ENCODE measurements at places on chromosomes 2 and 18. TPM values are rescaled to one million over a fixed set of nuclear protein-coding genes. Genes with fewer than 3 reads are reported as not detected.

Gene ALKAL2
- not detected for polyA plus RNA-seq

Gene INO80D
- polyA plus RNA-seq = 3.4 TPM

Gene FAM161A
- 1.4 TPM for polyA plus RNA-seq

Gene SERPINB13
- polyA plus RNA-seq = not detected

Gene FAP
- polyA plus RNA-seq = 200 TPM

Gene ZBTB7C
- not detected for polyA plus RNA-seq

Gene FKBP1B
- polyA plus RNA-seq = 7.0 TPM

Gene GYPC
- 45.8 TPM for polyA plus RNA-seq

Gene KIAA2012
- 0.13 TPM for polyA plus RNA-seq

Gene NLRC4
- polyA plus RNA-seq = 0.18 TPM

Gene ARHGAP28
- 0.20 TPM for polyA plus RNA-seq

Gene MARCHF4
- polyA plus RNA-seq = 7.0 TPM

Gene MRPL30
- 22.6 TPM for polyA plus RNA-seq

Gene IL18R1
- polyA plus RNA-seq = 1.1 TPM

Gene KYNU
- polyA plus RNA-seq = not detected

Gene CDH20
- polyA plus RNA-seq = not detected

Gene NT5DC4
- polyA plus RNA-seq = not detected

Gene PASK
- 0.56 TPM for polyA plus RNA-seq

Gene SLC39A10
- 48.0 TPM for polyA plus RNA-seq

Gene DUSP2
- 3.1 TPM for polyA plus RNA-seq

Gene DGKD
- 3.9 TPM for polyA plus RNA-seq

Gene PLEKHA3
- 17.7 TPM for polyA plus RNA-seq

Gene C2orf74
- polyA plus RNA-seq = 17.9 TPM

Gene ICA1L
- 3.8 TPM for polyA plus RNA-seq

Gene CENPA
- 12.1 TPM for polyA plus RNA-seq

Gene IL1F10
- polyA plus RNA-seq = not detected

Gene KIF1A
- 0.22 TPM for polyA plus RNA-seq

Gene INPP1
- 29.6 TPM for polyA plus RNA-seq

Gene MEP1B
- polyA plus RNA-seq = not detected

Gene GPAT2
- 0.38 TPM for polyA plus RNA-seq

Gene SALL3
- not detected for polyA plus RNA-seq

Gene PTMA
- polyA plus RNA-seq = 594 TPM

Gene FEV
- not detected for polyA plus RNA-seq

Gene AMER3
- polyA plus RNA-seq = not detected

Gene TUBA3D
- polyA plus RNA-seq = not detected

Gene RUFY4
- polyA plus RNA-seq = not detected

Gene RESP18
- polyA plus RNA-seq = not detected

Gene PLEK
- polyA plus RNA-seq = 0.39 TPM

Gene ABCG5
- polyA plus RNA-seq = not detected

Gene ZNF892
- 1.0 TPM for polyA plus RNA-seq

Gene SCG2
- polyA plus RNA-seq = 0.37 TPM

Gene NMUR1
- polyA plus RNA-seq = not detected

Measured in GM23248 (cell line).